NCI-H526 treated with DMSO at 0.1 percent for 48 hours (cell line): ENCODE measurements at places on chromosomes 7 and 10.

DNA sequence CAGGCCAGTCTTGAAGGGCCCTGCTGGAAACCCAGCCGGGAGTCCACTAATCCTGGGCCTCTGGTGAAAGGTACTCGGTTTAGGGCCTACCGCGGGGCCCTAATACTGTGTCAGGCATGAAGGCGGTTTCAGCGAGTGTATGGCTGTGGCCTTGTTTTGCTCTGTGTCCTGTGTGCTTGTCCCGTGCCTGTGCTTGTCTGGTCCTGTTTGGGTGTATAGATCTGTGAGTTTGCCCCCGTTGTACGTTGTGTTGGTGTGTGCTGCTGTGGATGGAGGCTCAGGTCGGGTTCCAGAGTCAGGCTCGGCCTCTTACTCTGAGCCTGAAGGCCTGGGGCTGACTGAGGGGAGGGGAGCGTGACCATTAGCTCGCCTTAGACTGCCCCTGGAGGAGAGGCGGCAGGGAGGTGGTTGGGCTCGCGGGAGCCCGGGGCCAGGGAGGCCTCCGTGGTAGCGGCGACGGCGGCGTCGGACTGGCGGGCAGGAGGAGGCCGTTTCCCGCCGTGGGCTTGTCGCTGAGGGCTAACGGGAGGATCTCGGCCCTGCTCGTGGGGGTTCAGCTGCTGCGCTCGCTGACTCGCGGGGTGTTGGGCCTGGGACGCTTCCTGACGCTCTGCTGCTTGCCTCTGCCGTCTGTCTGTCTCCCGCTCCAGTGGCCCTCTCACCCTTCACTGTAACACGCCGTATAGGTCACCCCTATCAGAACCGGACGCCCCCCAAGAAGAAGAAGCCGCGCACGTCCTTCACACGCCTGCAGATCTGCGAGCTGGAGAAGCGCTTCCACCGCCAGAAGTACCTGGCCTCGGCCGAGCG lies 2.6 kb downstream of the TLX1 start:
- DNase-seq, result peak; percentile 28

- DNase-seq, result no peak
Measured at GRCh38 chr7:137717811-137718271, 128.9 kb downstream of the DGKI start.

DNA sequence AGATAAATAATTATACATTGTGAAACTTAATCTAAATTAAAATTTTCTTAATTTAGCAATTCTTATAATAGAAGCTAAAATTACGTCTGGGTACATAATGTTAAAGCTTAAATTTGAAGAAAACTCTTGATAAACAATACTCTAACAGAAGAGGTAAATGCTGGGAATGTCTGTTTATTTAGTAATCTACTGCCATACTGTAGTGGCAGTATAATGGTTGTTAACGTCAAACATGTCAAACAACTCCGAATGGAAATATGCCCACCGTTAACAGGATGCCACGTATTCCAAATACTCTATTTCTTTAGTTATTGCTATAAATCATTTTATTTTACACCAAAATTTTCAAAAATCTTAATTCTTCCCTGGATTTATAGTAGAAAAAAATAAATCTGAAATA lies 40.0 kb upstream of the PTPN12 start:
- DNase-seq, result no peak

GRCh38 chr10:28903736-28904135 lies 226.4 kb downstream of the BAMBI start:
- DNase-seq, result no peak

GRCh38 chr10:24483701-24484100 lies 240.0 kb downstream of the ARHGAP21 start:
- DNase-seq, result peak; percentile 80

DNA sequence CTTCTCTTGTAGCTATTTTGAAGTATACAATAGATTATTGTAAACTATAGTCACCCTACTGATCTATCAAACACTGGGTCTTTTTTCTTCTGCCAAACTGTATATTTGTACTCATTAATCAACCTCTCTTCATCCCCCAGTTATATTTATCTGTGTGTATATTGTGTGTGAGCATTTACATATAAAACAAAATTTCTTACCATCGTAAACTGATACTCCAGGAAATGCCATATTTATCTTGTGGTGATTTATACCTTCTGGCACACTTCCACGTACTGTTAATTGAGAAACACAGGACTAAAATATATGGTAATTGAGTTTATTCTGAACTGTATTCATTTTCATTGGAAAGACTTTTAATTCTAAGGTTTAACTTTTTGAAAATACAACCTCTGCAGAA lies 18.9 kb downstream of the ANLN start:
- peak; percentile 90 for DNase-seq

DNA sequence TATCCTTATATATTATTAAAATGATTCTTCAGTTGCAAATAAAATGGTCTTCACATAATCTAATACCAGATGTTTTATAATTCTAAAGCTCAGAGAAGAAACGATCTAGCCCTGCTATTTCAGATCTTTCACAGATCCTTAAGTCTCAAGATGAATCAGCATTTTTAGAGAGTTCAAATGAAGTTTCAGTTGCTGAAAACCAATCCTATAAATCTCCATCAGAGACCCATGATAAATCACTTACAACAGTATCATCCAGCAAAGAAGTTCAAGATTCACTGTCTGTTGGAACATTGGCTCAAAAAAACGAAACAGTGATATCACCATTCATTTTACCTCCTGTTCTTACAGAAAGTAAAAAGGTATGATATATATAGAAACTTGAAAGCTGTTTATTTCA lies 137.0 kb downstream of the CCDC7 start:
- DNase-seq, result no peak

DNA sequence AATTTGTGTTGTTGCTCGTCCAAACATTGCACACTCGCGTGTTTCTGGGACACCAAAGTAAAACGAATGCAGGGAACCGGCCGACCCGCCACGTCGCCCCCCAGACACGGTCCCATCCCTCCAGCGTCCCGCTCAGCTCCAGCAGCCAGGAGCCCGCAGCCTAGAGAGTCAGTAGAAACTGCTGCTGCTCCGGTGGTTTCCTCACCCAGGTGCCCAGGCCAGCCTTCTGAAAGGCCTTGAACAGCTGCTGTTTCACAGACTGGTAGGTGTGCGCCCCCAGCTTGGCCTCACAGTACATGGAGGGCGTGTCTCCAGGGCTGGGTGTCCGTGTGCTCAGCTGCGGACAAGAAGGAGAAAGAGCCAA lies 126.8 kb downstream of the WDR37 start:
- DNase-seq, result no peak

- no peak for DNase-seq
Measured at GRCh38 chr10:102624751-102625645, 19.3 kb upstream of the TRIM8 start.

DNA sequence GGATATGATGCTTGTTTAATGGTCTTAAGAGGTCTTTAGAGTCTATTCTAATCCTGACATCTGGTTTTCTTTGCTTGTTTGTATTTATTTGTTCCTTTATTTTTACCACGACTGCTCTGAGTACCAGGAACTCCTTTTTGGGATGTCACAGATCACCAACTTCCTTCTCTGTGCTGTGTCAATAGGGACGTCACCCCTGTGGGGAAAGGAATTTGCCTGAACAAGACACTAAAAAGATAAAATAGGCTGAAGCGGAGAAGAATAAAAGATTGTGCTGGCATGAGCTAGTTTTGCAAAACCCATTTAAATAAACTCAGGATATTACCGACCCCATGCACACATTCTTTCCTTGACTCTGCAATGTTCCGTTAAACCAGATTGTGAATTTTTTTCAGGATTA lies 27.7 kb downstream of the MGMT start:
- DNase-seq, result no peak

GRCh38 chr7:23467806-23468525 lies 2.3 kb downstream of the IGF2BP3 start:
- peak; percentile 69 for DNase-seq

- no peak for DNase-seq
Measured at GRCh38 chr7:69864822-69865221, 266.5 kb downstream of the AUTS2 start.

GRCh38 chr10:68208424-68209042 lies 23.4 kb downstream of the ATOH7 start:
- peak; percentile 28 for DNase-seq

DNA sequence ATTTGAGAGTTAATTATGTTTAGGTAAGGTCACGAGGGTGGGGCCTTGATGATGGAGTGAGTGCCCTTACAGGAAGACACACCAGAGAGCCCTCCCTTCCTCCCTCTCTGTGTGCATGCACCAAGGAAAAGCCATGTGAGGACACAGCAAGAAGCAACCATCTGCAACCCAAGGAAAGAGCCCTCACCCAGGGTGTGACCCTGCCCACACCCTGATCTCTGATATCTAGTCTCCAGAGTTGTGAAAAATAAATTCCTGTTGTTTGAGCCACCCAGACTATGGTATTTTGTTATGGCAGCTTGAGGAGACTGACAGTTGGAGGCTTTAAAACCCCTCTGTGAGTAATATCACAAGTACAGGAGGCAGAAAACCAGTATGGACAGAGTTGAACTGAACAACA lies 15.0 kb upstream of the MCM10 start:
- no peak for DNase-seq

- no peak for DNase-seq
Measured at GRCh38 chr10:97551271-97551670, 21.3 kb upstream of the ANKRD2 start.

DNA sequence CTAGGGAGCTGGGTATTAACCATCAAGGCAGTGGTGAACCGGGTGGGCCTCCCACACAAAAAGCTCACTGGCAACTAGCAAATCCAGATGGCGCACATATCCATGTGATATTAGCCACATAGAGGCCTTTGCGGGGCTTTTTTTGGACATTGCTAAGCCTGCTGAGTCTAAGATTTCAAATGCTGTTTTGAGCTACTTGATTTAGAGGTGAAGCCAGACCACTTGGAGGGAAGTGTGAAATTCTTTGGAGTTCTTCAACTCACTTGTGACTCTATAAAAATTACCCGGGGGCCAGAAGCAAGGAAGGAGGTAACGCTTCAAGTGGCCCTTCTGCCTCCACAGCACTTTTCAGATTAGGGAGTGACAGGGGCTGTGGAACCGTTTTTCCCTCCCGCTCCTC lies 619.8 kb upstream of the GALNT17 start:
- no peak for DNase-seq

DNA sequence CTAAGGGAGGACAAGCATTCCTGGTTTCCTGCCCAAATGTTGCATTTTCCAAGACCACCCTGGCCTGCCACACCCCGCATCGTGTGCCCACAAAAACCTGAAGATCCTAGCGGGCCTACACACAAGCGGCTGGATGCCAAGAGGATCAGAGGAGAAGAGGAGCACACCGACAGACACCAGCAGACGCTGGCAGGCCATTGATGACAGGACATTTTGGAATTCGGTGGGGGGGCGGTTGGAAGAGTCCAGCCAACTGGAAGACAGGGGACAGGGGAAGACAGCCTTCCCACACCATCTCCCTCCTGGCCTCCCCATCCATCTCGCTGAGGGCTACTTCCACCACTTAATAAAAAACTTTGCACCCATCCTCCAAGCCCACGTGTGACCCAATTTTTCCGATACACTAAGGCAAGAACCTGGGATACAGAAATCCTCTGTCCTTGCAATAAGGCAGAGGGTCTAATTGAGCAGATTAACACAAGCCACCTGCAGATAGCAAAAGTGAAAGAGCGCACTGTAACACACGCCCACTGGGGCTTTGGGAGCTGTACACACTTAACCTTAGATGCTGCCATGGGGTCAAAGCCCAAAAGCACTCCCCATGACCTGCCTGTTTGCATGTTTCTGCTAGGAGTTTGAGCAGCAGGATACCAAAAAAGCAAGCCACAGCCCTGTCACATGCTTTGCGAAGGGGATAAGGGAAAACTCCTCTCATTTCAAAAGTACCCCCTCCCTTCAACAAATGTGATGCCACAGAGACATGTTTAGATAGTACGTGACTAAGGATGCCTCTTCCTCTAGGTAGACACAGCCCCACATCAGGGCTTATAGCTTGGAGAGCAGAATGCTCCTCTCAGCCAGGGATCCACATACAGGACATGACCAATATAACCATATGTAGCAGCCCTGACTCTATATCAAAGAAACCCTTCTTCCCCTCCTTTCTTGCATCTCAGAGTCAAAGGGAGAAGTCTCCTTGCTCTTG lies 13.4 kb upstream of the SMNDC1 start:
- no peak for DNase-seq

DNA sequence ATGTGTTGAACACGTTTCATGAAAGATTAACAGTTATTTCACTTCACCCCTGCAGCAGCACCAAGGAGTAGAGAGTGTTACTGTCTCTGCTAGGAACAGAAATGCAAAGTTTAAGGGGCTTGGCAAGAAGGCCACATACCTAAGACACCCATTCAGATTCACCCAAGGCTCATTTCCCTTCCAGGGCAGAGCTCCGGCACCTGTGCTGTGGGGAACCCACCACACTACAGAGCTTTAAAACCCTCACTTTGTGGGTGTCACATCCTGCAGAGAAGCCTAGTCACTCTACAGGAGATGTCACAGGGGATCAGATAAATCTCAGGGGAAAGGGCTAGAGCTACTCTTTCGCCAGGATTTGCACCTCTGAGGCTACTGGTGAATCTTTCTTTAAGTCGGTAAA lies 176.1 kb upstream of the KLF6 start:
- no peak for DNase-seq

DNA sequence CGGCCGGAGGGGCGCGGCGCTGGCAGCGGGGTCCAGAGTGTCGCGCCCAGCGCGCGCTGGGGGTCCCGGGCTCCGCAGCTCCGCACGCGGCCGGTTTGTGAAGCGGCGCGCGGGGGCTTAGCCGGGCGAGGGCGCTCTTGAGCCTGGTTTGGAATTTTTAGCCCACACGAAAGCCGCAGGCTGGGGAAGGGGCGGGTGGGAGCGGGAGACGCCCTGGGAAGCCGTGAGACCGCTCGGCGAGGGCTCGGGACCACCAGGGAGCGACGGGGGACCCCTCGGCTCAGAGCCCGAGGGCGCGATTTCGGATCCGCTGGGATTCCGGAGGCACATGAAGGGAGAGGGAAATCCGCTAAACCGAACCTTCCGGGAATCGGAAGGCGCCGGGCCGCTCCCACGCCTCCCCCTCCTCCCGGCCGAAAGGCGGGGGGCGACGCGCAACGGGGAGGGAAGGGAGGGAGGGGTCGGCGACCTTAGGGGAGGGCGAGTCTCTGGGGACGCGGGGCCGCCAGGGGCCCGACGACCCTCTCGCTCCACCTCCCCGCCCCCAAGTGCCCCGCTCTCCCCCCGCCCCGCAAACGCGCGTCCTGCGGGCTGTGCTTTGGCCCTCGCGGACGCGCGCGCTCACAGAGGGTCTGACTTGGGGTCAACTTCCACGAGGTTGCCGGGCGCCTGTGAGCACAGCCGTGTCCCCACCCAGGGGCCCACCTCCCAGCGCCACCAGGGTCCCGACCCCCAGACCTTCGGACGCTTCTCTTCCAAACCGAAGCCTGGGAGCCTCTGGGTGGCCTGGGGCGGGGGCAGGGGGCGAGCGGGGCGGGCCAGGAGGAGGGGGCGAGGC lies 5.1 kb upstream of the ELFN1 start:
- DNase-seq, result no peak

GRCh38 chr7:92641921-92642511 lies 51.8 kb upstream of the FAM133B start:
- no peak for DNase-seq

- no peak for DNase-seq
Measured at GRCh38 chr10:69816521-69816920, 14.8 kb downstream of the COL13A1 start.

GRCh38 chr10:44293842-44294241 lies 91.1 kb downstream of the CXCL12 start:
- no peak for DNase-seq
